ENCODE measurements at places on chromosomes 12 and 14.
A peak's percentile ranks its signal among the peaks of the same experiment; 100 is the strongest.

GRCh38 chr14:49946320-49947141, 53.6 kb downstream of the ARF6 start:
- peak overlapping the region; percentile 87 for H3K27ac ChIP-seq
- no peaks in the 10 kb centered on the region for H3K27me3 ChIP-seq
- H3K4me3 ChIP-seq = peak overlapping the region; percentile 24
- H3K36me3 ChIP-seq = peaks cover 9% of the 10 kb centered on the region

GRCh38 chr14:100486025-100486828, 101.0 kb downstream of the BEGAIN start:
- no peak overlapping the region for H3K27ac ChIP-seq
- peak; percentile 52 for DNase-seq
- no peaks in the 10 kb centered on the region for H3K27me3 ChIP-seq
- peaks cover 14% of the 10 kb centered on the region for H3K36me3 ChIP-seq
- H3K4me1 ChIP-seq = peaks cover 15% of the 10 kb centered on the region

DNA sequence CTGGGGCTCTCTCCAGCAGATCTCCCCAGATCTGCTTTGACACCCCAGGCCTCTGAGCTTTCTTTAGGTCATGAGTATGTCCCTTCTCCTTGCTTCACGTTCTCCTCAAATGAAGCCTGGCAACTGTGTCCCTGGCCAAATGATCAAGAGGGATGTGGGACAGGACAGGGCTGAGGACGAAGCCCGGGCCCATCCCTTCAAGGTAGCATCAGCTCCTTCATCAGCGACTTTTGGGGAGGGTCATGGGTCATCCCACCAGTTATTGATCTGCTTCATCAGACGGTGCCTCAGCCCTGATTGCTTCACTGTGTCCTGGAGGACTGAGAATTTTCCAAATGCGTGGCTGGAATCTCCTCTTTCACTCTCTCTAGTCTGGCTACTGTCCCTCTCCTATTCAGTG, 32.3 kb downstream of the ACADS start:
- no peak overlapping the region for H3K4me3 ChIP-seq
- no peak overlapping the region for H3K27ac ChIP-seq
- H3K36me3 ChIP-seq = peaks cover 23% of the 10 kb centered on the region
- H3K27me3 ChIP-seq = peaks cover 2% of the 10 kb centered on the region
- peaks cover 4% of the 10 kb centered on the region for H3K4me1 ChIP-seq

GRCh38 chr14:78605897-78606500, 435.8 kb downstream of the NRXN3 start:
- H3K27me3 ChIP-seq = peaks cover 9% of the 10 kb centered on the region
- H3K4me3 ChIP-seq = no peak overlapping the region
- DNase-seq = no peak
- no peaks in the 10 kb centered on the region for H3K36me3 ChIP-seq
- no peaks in the 10 kb centered on the region for H3K4me1 ChIP-seq
- H3K27ac ChIP-seq = no peak overlapping the region

GRCh38 chr12:4005851-4006430, 132.7 kb upstream of the PARP11 start:
- H3K4me1 ChIP-seq = no peaks in the 10 kb centered on the region
- peaks cover 3% of the 10 kb centered on the region for H3K36me3 ChIP-seq
- no peak for DNase-seq
- no peak overlapping the region for H3K4me3 ChIP-seq

GRCh38 chr12:89492883-89493282, 31.7 kb downstream of the GALNT4 start:
- no peak for DNase-seq
- H3K36me3 ChIP-seq = peaks cover 19% of the 10 kb centered on the region
- H3K4me1 ChIP-seq = peaks cover 8% of the 10 kb centered on the region
- H3K4me3 ChIP-seq = no peak overlapping the region

DNA sequence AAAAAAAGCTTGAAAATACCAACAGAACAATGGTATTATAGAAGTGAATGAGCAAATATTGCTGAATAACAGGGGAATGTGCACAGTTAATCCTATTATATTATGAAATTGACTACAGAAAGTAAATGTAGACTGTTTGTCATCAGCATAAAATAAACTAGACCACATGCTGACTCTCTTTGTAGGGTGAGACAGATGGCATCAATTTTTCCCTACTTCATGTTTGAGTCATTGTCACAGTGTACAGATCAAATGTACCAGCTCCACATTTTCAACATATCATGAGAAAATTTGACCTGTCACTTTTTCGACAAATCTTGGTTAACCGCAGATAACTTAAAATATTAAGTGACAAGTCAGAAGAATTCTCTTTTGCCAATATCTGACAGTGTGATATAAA, 421.0 kb downstream of the RPL10L start:
- no peak overlapping the region for H3K4me3 ChIP-seq
- no peak for DNase-seq
- H3K27ac ChIP-seq = no peak overlapping the region
- H3K4me1 ChIP-seq = no peaks in the 10 kb centered on the region

- no peaks in the 10 kb centered on the region for H3K36me3 ChIP-seq
- peaks cover 1% of the 10 kb centered on the region for H3K27me3 ChIP-seq
- no peak overlapping the region for H3K27ac ChIP-seq
- peak; percentile 71 for DNase-seq
- H3K4me3 ChIP-seq = no peak overlapping the region
Observed at GRCh38 chr14:94180655-94181271, 6.6 kb downstream of the PPP4R4 start.

GRCh38 chr14:63276492-63277342, 42.0 kb downstream of the GPHB5 start:
- H3K27me3 ChIP-seq = no peaks in the 10 kb centered on the region
- H3K4me3 ChIP-seq = no peak overlapping the region
- no peaks in the 10 kb centered on the region for H3K36me3 ChIP-seq
- no peak for DNase-seq
- H3K27ac ChIP-seq = no peak overlapping the region

DNA sequence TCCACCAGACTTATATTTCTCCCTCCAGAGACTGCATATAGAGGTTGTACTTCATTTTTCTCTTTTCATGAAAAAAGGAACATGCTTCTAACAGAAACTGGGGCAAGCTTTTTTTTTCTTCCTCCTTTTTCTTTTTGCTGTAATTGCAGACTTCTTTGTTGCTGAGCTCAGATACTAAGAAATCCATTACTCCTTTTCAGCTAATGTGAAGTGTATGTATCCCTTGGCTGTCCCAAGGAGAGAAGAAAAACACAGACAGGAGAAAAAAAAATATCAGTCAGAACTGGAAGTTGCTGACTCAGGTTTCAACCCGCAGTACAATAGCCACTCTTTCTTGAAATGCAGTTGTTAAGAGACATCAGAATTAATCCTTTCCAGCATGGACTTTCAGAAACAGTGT, 1248.4 kb downstream of the LRFN5 start:
- H3K36me3 ChIP-seq = no peaks in the 10 kb centered on the region
- H3K4me3 ChIP-seq = no peak overlapping the region
- DNase-seq = no peak
- H3K27me3 ChIP-seq = no peaks in the 10 kb centered on the region
- no peaks in the 10 kb centered on the region for H3K4me1 ChIP-seq
- H3K27ac ChIP-seq = no peak overlapping the region
